Urinary bladder (tissue), 4 donors: ENCODE measurements at places on chromosomes 7 and 10. TPM values are rescaled to one million over a fixed set of nuclear protein-coding genes. Genes with fewer than 3 reads are reported as not detected.

GRCh38 chr7:3243680-3244079, 57.4 kb upstream of the SDK1 start:
- DNase-seq, result no peak

DNA sequence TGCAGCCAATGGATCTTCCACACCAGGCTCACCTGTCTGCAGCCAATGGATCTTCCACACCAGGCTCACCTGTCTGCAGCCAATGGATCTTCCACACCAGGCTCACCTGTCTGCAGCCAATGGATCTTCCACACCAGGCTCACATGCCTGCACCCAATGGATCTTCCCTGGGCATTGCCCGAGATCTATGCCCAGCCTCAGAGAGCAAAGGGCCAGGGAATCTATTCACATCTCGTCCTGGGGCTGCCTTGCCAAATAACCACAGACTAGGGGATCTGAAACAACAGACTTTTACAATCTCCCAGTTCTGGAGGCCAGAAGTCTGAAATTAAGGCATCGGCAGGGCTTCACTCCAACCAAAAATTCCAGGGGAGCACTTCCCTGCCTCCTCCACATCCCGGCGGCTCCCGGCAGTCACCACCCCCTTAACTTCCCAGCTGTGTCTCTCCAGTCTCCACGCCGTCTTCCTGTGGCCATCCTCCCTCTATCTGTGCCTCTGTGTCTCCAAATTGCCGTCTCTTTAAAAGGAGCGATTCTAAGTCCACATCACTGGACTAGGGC, 92.4 kb upstream of the PPP2R2D start:
- DNase-seq, result no peak

- DNase-seq, result no peak
These were observed 1.5 kb upstream of the AUTS2 start for GRCh38 chr7:69596723-69597277.

- no peak for DNase-seq
These were observed 36.7 kb downstream of the SPAM1 start for GRCh38 chr7:123961771-123962170.

The ACTR3C gene
- 3.4 TPM for polyA plus RNA-seq

The CNPY1 gene
- polyA plus RNA-seq, result not detected

DNA sequence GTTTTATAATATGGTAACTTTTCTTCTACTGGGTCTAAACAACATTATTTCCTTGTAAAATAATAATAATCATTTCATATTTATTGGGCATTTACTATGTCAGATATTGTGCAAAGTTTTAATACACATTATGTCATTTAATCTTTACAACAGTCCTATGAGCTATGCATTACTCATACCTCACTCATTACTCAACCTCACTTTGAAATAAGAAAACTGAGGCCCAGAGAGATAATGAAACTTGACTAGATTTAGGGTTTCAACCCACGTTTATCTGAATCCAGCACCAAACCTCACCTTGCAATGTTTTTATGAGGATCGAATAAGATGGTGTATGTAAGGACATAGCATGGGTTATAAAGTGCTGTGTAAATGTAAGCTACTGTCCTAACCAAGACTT, 153.2 kb upstream of the SLC13A1 start:
- DNase-seq, result no peak

DNA sequence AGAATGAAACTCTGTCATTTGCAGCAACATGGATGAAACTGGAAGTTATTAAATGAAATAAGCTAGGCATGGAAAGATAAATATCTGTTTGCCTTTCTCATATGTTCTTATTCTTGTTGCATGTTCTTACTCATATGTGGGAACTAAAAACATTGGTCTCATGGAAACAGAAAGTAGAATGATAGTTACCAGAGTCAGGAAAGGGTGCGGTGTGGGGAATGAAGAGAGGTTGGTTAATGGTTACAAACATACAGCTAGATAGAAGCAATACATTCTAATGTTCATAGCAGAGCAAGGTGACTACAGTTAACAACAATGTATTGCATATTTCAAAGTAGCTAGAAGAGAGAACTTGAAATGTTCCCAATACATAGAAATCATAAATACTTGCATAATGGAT, 105.1 kb downstream of the FAM107B start:
- DNase-seq, result no peak

GRCh38 chr7:391411-391951, 101.5 kb downstream of the FOXL3 start:
- no peak for DNase-seq

DNA sequence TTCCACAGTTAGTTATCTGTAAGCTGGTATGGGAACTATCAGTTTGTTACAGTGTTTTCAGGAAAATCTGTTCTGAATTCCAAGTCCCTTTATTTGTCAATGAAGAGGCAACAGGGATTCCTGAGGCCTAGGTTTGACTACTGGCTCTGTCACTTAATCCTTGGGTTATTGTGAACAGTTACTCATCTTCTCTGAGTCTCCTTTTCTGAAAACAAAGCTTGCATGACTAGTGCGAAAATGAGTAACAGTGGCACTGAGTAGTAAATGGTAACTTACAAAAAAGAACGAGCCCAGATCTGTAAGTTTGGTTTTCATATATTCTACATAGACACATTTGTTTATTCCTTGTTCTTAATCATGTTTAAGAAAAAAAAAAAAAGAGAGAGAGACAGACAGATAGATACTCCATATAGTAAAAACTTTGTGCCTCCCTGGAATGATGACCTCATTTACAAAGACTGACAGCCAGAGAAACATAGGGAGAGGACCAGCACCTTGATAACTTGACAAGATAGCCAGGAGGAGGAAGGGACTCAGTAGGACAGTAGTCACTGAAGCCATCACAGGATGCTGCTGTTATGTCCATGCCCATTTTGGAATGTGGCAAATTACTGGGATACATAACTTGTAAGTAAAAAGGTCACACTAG, 1.9 kb downstream of the MRPS33 start:
- no peak for DNase-seq

DNA sequence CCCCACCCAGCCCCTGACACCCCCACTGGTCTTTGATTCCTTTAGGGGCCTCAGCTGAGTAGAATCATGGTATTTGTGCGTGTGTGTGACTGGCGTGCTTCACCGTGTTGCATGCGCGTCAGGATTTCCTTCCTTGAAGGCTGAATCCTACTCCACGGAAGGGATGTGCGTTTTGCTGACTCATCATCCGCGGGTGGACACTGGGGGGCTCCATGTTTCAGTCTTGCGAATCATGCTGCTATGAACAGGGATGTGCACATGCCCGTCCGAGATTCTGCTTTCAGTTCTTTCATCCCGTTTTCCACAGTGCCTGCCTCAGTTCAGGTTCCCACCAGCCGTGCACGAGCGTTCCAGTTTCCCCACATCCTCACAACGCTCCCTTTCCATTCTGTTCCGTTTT, 20.9 kb upstream of the JAKMIP3 start:
- no peak for DNase-seq
